Endothelial cell (in vitro differentiated cells): ENCODE measurements at places on chromosomes 12 and 14.

DNA sequence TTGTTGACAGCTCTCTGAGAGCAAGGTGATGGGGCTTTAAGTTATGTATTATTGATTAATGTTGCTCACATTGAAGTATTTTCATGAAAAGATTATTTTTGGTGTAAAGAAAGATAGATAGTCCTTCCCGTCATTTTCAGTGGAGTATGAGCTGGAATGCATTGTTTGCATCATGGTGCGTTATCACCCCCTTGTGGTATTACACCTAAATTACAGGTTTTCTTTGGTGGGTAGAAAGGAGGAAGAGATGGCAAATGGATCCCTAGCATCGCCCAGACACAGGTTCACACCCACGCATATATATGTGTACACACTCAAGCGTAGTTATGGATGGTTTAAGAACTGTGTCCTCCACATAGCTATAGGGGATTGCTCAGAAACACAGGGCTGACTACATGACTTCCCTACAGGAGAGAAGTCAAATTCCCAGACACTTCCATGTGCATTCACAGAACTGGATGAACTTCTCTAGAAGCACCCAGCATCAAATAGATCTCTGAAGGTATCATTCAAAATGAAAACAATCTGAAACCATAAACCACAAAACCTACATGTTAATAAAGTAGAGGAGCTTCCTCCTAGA lies 14.4 kb upstream of the SERPINA10 start:
- no peak for DNase-seq

DNA sequence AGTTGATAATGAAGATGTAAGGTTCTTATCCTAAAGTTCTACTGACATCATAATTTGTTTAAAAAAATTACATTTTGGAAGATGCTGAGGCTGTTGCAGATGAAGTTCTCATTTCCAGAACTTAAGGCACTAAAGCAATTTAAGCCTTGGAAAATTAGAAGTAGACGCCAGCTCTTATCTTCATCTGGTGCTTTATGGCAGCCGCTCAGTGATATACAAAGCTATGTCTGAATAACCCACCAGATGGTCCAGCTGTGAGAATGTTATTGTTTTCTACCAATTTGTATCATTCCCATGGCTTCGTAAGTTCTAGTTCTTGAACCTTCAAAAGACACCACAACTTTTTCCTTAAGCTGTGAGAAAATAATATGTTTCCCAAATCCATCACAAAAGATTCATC lies 212.1 kb upstream of the ARID2 start:
- DNase-seq, result no peak

DNA sequence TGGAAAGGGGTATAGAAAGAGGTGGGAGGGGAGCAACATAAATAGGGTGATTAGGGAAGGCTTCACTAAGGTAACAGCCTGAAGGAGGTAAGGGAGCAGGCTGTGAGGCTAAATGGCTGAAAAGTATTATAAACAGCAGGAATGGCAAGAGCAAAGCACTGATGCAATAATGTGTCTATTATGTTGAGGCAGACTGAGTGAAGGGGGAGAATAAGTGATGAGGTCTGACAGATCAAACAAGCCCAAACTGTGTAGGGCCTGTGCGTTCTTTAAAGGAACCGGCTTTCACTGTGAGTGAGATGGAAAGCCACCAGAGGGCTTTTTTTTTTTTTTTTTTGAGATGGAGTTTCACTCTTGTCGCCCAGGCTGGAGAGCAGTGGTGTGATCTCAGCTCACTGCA lies 6.7 kb upstream of the VCPKMT start:
- no peak for DNase-seq

DNA sequence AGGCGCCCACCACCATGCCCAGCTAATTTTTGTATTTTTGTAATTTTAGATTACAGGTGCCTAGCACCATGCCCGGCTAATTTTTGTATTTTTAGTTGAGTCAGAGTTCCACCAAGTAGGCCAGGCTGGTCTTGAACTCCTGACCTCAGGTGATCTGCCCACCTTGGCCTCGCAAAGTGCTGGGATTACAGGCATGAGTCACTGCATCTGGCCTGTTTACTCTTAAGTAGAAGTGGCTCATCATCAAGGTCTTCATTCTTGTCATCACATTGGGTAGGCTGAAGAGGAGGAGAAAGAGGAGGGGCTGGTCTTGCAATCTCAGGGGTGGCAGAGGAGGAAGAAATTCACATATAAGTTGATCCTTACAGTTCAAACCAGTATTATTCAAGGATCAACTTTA lies 152.4 kb upstream of the ATP2B1 start:
- no peak for DNase-seq

- no peak for DNase-seq
Observed at GRCh38 chr12:66290716-66291200, 11.5 kb upstream of the HELB start.

DNA sequence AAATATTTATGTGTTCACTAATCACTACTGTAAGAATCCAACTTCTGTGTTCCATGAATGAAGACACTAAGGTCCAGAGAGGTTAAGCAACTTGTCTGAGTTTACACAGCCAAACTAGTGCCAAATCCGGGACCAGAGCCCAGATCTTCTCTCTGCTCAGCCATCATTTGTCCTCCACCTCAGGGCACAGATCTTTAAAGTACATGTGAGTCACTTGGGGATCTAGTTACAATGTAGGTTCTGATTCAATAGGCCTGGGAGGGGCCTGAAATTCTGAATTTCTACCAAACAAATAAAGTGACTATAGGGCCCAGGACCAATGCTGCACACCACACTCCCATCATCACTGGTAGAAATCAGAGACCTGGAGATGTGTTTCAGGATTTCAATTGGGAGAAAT lies 162.9 kb downstream of the GXYLT1 start:
- DNase-seq, result no peak

DNA sequence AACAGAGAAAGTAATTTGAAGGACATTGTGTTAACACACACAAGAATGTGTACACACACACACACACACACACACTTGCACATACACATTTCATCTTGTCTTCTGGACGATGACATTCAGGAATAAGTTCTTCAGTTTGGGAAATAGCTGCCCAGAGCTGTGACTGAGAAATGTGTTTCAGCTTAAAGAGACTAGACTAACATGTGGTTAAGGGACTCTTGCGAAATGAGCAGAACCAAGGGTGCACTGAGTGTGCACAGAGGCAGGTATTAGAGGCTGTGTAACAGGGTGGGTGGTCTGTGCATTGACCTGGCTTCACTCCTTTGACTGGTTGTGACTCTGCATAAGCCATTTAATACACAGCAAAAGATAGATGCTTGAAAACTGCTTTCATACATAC lies 29.4 kb upstream of the KCNA5 start:
- DNase-seq, result no peak

DNA sequence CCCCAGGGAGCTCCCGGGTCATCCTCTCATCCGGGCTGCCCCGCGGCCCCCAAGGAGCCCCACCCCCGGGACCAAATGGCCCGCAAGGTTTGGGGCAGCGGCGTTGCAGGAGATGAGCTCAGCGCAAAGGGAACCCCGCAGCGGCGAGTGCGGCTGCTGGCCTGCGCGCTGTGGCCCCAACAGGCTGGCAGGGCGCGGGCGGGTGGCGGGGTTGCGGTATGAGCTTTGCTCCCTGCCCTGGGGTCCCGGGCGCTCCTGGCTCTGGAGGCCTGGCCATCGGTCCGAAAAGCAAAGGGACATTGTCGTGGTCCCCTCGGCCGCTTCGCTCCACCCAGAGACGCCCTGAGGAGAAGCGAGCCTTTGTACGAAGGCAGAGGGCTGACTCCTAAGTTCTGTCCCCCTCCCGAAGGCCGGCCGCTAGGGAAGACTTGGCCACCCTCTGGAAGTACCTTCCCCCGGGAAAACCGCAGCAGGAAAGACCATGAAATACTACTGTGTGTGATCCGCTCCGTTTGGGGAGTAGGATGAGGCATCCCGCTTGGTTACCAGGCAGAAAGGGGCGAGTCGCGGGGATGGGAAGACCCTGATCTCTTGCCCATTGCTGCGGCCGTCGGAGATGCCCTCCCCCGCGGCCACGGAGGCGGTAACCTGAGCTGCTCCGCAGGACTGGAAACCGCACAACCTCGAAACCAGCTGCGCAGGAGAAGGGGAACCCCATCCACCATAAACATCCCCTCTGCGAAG lies 620 bp upstream of the NID2 start:
- peak; percentile 53 for DNase-seq

- DNase-seq, result no peak
Observed at GRCh38 chr12:126093908-126094307, 1028.7 kb downstream of the AACS start.

GRCh38 chr14:53953828-53954550 lies 2.6 kb downstream of the BMP4 start:
- peak; percentile 51 for DNase-seq

GRCh38 chr14:63180011-63180410 lies 24.2 kb upstream of the RHOJ start:
- no peak for DNase-seq

GRCh38 chr12:34292736-34293625 lies 270.7 kb downstream of the ALG10 start:
- DNase-seq, result no peak

GRCh38 chr12:6234214-6234613 lies 34.0 kb downstream of the CD9 start:
- DNase-seq, result no peak

DNA sequence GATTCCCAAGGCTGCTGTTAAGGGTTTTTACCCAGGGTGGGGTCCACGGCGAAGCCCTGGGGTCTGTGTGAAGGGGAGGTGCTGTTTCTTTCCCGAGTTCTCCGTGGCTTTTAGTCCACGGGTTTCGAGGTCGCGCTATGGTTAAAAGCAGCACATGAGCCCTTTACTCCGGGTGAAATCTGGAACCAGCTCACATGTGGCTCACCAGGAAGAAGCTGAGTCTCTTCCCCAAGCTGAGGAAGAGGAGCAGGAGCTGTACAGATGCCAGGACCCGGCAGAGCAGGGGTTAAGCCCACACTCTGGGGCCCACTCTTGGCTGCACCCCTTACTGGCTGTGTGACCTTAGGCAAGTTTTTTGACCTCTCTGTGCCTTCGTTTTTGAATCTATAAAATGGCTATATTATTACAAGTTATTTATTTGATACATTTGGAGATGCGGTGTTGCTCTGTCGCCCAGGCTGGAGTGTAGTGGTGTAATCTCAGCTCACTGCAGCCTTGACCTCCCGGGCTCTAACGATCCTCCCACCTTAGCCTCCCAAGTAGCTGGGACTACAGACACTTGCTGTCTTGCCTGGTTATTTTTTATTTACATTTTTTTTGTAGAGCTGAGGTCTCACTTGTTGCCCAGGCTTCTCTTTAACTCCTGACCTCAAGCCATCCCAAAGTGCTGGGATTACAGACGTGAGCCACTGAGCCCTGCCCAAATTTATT lies 266.3 kb downstream of the AACS start:
- no peak for DNase-seq

GRCh38 chr12:132432721-132433577 lies 57.0 kb upstream of the FBRSL1 start:
- no peak for DNase-seq

- no peak for DNase-seq
Observed at GRCh38 chr12:90008277-90008676, 299.6 kb upstream of the ATP2B1 start.

DNA sequence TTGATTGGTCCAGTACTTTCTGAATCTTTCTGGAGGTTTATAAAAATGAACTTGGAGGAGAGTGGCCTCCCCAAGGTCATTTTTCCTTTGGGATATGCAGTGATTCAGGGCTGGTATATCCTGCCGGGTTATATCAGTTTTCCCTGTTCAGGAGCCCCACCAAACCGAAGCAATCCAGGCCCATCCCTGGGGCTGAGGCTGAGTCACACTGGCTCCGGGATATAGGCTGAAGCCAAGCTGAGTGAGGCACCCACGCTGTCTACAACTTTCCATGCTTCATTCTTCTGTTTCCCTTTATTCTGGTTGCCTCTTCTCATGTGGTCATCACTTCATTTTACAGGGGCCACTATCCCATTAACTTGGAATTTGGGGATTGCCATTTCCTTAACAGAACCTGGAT lies 3.4 kb downstream of the SSPN start:
- no peak for DNase-seq

GRCh38 chr14:59245809-59246295 lies 57.4 kb downstream of the DAAM1 start:
- DNase-seq, result no peak

GRCh38 chr14:50741567-50741966 lies 73.5 kb upstream of the SAV1 start:
- DNase-seq, result no peak

- DNase-seq, result no peak
Observed at GRCh38 chr12:59660921-59661597, 65.2 kb downstream of the SLC16A7 start.

DNA sequence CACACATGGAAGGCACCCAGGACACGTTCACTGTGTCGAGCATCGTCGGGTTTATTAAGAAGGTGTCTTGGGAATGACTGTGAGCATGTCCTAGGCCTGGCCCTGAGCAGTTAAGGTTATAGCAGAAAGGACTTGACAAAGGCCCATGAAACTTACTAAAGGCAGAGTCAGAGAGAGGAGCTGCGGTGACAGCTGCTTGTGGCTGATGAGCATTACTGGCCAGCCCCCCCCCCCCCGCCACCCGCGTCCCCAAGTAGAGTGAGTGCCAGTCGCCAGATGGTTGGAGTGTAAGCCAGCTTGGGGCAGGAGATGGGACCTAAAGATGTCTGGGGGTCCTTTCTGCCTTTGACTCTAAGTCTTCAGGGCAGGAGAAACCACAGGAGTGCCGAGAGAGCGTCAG lies 169.9 kb downstream of the TSPAN9 start:
- no peak for DNase-seq

DNA sequence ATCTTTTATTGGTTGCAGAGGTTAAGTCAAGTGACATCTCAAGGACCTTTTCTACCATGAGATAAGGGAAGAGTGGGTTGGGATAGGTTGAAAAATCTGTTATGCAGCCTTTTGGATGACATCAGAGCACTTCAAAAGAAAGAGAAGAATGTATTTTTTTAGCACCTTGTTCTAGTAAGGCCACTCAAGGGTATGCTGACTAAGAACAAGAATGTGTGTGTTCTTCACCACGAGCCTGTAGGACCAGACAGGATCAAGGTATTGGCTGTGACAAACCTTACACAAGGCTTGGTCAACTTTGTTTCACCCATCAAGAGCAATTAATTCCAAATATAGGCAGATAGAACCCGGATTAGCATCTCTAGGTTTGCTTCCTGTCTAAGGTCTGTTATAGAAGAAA lies 142.5 kb downstream of the SAMD4A start:
- DNase-seq, result no peak

DNA sequence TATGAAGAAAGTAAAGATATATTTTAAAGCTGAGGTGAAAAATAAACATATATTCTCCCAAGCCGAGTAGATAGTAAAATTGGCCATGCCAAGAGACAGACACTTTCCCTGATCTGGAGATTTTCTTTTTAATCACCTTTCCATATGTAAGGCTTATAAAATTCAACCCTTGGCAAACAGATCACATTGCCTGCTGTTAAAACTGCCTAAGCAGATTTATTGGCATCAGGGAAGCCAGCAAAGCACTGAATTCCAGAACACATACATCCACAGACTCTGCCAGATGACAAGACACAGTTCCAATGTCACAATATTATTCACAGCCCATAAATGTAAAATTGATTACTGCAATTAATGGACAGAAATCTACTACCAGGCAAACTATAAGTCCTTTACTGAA lies 78.2 kb upstream of the GARIN2 start:
- no peak for DNase-seq

DNA sequence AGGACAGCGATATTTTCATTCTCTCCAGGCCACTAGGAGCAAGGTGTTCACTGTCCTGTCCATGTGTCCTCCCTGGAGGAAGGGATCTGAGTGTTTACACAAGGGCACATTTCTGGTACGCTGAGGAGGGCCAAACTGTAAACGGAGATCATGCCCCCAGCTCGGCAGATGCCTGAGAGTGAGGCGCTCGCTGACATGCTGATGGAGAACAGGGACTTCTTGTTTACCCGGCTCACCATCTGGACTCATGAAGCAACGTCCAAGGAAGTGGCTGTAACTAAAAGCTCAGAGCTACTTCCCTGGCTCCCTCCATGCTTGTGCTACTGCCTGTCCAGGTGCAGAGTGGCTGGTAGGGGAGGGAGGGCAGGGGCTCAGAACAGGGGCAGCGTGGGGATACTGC lies 43.4 kb upstream of the KCNA1 start:
- no peak for DNase-seq
